ENCODE measurements at places on chromosomes 2 and 18.

GRCh38 chr18:26004832-26005231 is 85.6 kb downstream of the SS18 start:
- no peak for DNase-seq

DNA sequence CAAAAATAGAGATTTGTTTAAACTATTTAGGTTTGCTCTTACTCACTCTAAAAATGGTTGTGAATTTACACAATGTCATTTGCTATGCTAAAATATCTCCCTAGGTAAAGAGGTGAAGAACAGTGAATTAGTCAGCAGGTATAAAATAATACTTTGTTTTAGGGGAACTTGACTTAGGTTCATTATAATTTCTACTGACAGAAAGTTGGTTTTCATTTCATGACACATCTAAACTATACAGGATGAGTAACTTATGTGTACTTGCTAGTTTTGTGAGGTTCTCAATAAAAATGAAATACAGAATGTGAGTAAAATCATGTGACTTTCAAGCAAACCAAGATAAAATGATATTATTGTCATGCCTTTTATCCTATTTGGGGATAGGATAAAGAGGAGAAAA is 66.0 kb downstream of the DIS3L2 start:
- DNase-seq = no peak

- no peak for DNase-seq
Measured at GRCh38 chr18:56083523-56084287, 495.7 kb upstream of the TCF4 start.

DNA sequence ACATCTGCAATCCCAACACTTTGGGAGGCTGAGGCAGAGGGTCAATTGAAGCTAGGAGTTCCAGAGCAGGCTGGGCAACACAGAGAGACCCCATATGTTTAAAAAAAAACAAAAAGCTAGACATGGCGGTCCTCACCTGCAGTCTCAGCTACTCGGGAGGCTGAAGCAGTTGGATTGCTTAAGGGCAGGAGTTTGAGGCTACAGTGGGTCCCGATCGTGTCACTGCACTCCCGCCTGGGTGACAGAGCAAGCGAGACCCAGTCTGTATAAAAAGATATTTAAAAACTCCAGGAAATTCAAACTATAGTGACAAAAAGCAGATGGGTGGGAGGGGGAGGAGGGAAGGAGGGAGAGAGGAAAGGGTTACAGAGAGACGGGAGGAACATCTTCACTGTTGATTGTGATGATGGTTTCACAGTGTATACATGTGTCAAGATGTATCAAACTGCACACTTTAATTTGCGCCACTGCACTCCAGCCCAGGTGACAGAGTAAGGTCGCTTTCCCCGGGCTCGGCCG is 942 bp upstream of the ZNF236 start:
- DNase-seq = no peak

DNA sequence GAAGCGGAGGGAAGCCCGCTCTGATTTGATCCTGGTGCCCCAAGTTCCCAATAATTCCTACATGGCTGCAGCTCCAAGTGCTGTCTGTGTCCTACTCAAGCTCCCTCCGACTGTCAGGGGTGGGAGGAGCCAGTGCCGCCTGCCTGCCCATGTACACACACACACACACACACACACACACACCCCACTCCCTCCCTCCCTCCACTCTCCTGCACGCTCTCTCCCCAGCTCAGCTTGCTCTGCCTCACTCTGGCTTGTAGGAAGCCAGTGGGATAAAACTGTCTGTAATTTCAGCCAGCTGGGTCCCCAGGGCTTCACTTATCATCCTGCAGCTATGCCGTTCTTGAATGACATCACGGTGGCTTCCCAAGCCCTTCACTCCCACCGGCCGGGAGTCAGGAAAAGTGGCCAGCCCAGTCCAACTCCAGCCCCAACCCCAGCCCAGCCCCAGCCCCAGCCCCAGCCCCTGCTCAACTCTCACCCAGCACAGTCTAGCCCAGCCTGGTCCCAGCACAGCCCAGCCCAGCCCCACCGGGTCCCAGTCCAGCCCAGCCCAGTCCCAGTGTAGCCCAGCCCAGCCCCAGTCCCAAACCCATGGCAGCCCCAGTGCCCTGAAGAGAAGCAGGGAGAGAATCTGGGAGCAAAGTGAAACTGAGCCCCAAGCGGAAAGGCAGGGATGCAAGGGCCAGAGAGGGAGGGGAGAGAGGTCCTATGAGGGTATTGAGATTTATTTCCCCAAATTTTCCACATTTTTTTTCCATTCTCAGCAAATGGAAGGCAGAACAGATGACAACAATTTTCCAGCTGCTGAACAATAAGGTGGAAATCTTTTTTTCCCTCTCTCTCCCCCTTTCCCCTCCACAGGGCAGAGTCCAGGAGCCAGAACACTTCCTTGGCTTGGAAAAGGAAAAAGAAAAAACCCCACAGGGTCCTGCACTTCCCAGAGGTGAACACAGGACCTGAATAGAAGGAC is 144.0 kb downstream of the TNS1 start:
- DNase-seq = no peak

- no peak for DNase-seq
Measured at GRCh38 chr2:150159300-150159699, 328.2 kb downstream of the RND3 start.

GRCh38 chr2:182592691-182593393 is 123.2 kb upstream of the DNAJC10 start:
- no peak for DNase-seq

DNA sequence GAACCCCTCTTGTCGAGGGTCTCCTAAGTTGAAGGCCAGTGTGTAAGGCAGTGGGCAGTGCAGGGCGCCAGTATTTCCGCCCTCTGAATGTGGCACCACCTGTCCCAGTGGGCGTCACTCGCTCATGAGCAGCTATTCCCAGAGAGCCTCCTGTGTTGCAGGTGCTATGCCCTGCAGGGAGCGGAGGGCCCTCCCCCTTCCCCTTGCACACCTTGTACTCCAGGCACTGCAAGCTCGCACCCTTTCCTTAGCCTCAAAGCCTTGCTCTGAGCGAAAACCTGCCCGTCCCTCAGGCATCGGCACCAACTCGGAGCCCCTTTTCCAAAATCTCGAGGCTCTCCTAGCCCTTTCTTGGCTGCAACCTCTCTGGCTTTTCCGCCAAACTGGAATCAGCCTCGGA is 282.7 kb downstream of the AGAP1 start:
- DNase-seq = no peak

DNA sequence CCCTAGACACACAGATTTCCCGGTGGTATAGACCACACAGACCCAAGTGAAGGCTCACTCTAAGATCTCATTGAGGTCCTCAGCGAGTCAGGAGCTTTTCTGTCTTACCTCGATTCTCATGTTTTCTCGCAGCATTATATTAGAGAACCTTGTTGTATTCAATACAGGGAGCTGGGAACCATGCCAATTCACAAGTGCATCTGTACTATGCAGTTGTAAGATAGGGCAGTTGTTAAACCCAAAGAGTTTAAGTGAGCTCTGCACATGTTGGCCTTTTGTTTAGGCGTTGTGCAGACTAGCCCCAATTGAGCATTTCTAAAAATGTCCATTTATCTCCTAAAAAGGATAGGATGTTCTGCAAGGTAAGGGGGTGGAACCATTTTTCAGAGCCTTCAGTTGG is 59.6 kb downstream of the FEZ2 start:
- DNase-seq = no peak
